Natural killer cell treated with Interleukin-12 subunit alpha and Interleukin-12 subunit beta and Interleukin-15 and Interleukin-18, amount 100 ng/mL, for 72 hours (primary cell): ENCODE measurements at places on chromosomes 16 and 17. TPM values are rescaled to one million over a fixed set of nuclear protein-coding genes. Genes with fewer than 3 reads are reported as not detected.

DNA sequence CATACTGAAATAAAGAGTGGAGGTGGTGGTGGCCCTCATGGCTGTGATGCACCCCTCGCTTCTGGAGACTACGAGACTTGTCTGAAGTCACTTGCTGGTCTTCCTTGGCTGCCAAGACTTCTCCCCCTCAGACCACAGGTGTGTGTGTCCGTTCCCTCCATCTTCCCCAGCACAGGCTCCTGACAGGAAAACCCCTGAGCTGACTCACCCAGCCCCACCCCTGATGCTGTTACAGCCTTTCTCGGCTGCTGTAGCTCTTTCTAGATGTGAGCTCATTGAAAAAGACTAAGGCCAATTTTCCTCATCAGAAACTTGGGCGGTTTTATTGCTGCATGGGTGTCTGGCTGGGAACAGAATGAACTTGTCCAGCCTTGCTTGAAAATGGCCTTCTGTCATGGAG lies 296.9 kb downstream of the TMEM114 start:
- no peaks in the 10 kb centered on the region for H3K27me3 ChIP-seq
- no peak overlapping the region for H3K27ac ChIP-seq
- no peaks in the 10 kb centered on the region for H3K36me3 ChIP-seq
- no peak for DNase-seq
- H3K4me1 ChIP-seq: no peaks in the 10 kb centered on the region
- no peak overlapping the region for H3K4me3 ChIP-seq

SPATA22 gene
- total RNA-seq: not detected

- peaks cover 21% of the 10 kb centered on the region for H3K4me1 ChIP-seq
- no peak overlapping the region for H3K27ac ChIP-seq
- no peak for DNase-seq
- no peaks in the 10 kb centered on the region for H3K27me3 ChIP-seq
- no peak overlapping the region for H3K4me3 ChIP-seq
Measured at GRCh38 chr16:15665107-15665506, 15.1 kb downstream of the NDE1 start.

GRCh38 chr16:84268291-84269040 lies 26.2 kb upstream of the WFDC1 start:
- H3K36me3 ChIP-seq: no peaks in the 10 kb centered on the region
- no peaks in the 10 kb centered on the region for H3K4me1 ChIP-seq

DNA sequence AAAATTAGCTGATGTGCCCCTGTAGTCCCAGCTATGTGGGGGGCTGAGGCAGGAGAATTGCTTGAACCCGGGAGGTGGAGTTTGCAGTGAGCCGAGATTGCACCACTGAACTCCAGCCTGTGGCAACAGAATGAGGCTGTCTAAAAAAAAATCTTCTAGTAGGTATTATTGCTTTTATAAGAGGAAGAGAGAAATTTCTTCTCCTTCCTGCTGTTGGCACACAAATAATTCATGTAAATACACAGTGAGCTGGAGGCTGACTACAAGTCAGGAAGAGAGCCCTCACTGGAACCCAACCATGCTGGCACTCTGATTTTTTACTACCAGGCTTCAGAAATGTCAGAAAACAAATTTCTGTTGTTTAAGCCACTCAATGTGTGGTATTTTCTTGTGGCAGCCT lies 6.7 kb downstream of the PRDM7 start:
- no peak overlapping the region for H3K4me3 ChIP-seq
- no peak for DNase-seq
- H3K27ac ChIP-seq: no peak overlapping the region
- H3K36me3 ChIP-seq: no peaks in the 10 kb centered on the region

CPNE2 gene
- 0.95 TPM for total RNA-seq
